ENCODE measurements at places on chromosomes 7 and 10. TPM values are rescaled to one million over a fixed set of nuclear protein-coding genes. Genes with fewer than 3 reads are reported as not detected.

- H3K27me3 ChIP-seq: no peaks in the 10 kb centered on the region
- H3K27ac ChIP-seq: no peak overlapping the region
- H3K36me3 ChIP-seq: no peaks in the 10 kb centered on the region
- no peak for DNase-seq
- H3K4me1 ChIP-seq: no peaks in the 10 kb centered on the region
Observed at GRCh38 chr7:147638566-147638965, 952.0 kb upstream of the C7orf33 start.

GRCh38 chr7:104855861-104856260 is 158.1 kb upstream of the KMT2E start:
- peaks cover 13% of the 10 kb centered on the region for H3K4me1 ChIP-seq
- DNase-seq: no peak
- H3K36me3 ChIP-seq: no peaks in the 10 kb centered on the region
- no peaks in the 10 kb centered on the region for H3K27me3 ChIP-seq
- no peak overlapping the region for H3K27ac ChIP-seq

DNA sequence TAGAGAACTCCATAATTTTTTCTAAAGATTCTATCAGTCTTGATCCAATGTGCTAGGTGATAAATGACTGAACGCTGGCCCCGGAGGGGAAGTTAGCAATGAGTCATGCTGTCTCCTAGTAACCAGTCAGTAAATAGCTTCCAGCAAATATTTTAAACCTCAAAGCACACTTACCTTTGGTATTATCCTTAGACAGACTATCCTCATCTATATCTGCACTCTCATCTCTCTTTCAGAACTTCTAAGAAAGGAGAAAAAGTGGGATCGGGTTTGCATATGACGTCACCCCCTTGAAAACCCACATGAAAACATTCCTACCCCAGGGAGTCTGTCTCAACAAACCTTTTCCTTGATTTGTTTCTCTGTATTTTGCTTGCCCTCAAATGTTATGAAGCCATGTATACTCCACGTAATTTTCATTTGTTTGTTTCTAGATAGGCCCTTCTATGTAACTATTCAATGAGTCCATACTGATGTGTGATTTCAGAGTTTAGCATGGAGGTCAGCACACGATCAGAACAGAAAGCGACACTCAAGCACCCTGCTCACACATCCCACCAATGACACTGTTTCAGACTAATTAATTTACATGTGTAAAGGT is 174.9 kb upstream of the NRP1 start:
- no peaks in the 10 kb centered on the region for H3K27me3 ChIP-seq
- no peak overlapping the region for H3K27ac ChIP-seq
- H3K4me1 ChIP-seq: no peaks in the 10 kb centered on the region

DNA sequence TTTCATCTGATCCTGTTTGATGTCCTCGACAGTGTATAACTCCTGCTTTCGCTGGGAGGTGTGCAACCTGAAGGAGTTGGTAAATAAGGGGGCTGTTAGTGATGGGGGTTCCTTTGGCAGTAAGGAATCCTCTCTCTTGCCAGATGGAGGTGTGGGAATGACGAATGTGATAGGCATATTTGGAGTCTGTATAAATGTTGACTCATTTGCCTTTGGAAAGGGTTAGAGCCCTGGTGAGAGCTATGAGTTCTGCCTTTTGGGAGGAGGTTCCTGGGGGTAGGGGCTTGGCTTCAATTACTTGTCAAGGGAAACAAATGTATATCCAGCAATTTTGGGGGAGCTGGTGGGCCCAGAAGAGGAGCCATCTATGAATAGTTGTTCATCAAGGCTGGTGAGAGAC is 11.4 kb upstream of the CHST3 start:
- peaks cover 3% of the 10 kb centered on the region for H3K36me3 ChIP-seq
- H3K27me3 ChIP-seq: no peaks in the 10 kb centered on the region
- DNase-seq: no peak
- H3K27ac ChIP-seq: no peak overlapping the region
- no peak overlapping the region for H3K4me3 ChIP-seq
- H3K4me1 ChIP-seq: no peaks in the 10 kb centered on the region

DNA sequence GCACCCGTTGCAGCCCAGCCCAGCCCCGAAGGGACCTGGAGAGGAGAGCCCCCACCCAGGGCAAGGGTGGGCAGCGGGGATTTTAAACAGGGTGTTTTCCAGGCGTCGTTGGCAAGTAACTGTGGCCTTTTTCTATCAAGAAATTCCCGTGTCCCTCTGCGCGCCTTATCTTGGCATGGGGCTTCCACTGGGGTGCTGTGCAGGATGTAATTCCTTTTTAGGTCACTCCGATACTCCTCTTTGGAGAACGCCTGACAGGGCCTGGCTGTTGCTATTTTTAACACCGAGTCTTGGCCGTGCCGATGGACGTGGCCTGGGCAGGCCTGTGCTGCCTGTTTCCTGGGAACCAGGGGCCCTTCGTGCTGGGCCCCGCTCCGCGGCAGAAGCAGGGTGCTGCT is 93.8 kb downstream of the INPP5A start:
- H3K4me3 ChIP-seq: no peak overlapping the region
- H3K4me1 ChIP-seq: peaks cover 8% of the 10 kb centered on the region
- no peak overlapping the region for H3K27ac ChIP-seq
- no peaks in the 10 kb centered on the region for H3K36me3 ChIP-seq
- H3K27me3 ChIP-seq: peaks cover 1% of the 10 kb centered on the region

- H3K4me3 ChIP-seq: no peak overlapping the region
- no peaks in the 10 kb centered on the region for H3K27me3 ChIP-seq
- H3K36me3 ChIP-seq: no peaks in the 10 kb centered on the region
- no peak for DNase-seq
Observed at GRCh38 chr7:18936265-18936664, 181.2 kb downstream of the TWIST1 start.

- H3K36me3 ChIP-seq: no peaks in the 10 kb centered on the region
- no peaks in the 10 kb centered on the region for H3K27me3 ChIP-seq
- no peak overlapping the region for H3K4me3 ChIP-seq
- H3K27ac ChIP-seq: no peak overlapping the region
- no peak for DNase-seq
Observed at GRCh38 chr7:153566324-153566723, 485.9 kb upstream of the DPP6 start.

- H3K4me3 ChIP-seq: no peak overlapping the region
- H3K27me3 ChIP-seq: peaks cover 43% of the 10 kb centered on the region
- no peaks in the 10 kb centered on the region for H3K36me3 ChIP-seq
- H3K27ac ChIP-seq: no peak overlapping the region
- no peak for DNase-seq
Observed at GRCh38 chr7:73613954-73614735, 10.2 kb downstream of the MLXIPL start.

GRCh38 chr7:136976504-136977251 is 108.2 kb downstream of the CHRM2 start:
- no peaks in the 10 kb centered on the region for H3K4me1 ChIP-seq
- H3K36me3 ChIP-seq: peaks cover 1% of the 10 kb centered on the region
- no peaks in the 10 kb centered on the region for H3K27me3 ChIP-seq
- no peak for DNase-seq
- no peak overlapping the region for H3K27ac ChIP-seq
- no peak overlapping the region for H3K4me3 ChIP-seq

GRCh38 chr7:49852619-49853462 is 79.4 kb downstream of the VWC2 start:
- H3K4me3 ChIP-seq: no peak overlapping the region
- no peaks in the 10 kb centered on the region for H3K27me3 ChIP-seq
- no peaks in the 10 kb centered on the region for H3K4me1 ChIP-seq
- DNase-seq: no peak
- no peak overlapping the region for H3K27ac ChIP-seq
- no peaks in the 10 kb centered on the region for H3K36me3 ChIP-seq

DNA sequence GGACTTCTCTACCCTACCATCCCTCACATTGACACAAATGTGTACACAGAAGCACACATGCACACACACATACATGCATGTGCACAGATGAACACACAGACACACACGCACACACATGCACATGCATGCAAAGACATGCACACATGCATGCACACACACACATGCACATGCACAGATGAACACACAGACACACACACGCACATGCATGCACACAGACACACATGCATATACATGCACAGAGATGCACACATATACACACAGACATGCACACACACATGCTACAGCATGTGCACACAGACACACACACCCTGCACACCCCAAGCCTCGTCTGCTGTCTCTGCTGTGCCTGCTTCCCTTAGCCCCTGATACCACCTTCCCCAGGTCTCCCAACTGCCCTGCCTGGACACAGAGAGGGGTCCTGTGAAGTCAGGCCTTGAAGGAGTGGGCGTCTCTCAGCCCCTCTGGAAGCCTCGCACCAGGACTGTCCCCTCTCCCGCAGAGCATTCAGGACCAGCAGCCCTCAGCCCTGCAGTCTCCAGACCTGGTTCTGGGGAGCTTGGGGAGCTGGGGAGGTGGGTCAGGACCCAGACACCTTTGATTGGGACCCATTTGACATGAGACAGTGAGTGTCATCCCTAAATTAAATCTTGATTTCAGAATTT is 181.8 kb downstream of the DNAJB6 start:
- H3K27me3 ChIP-seq: peaks cover 3% of the 10 kb centered on the region
- H3K36me3 ChIP-seq: no peaks in the 10 kb centered on the region
- peak; percentile 13 for DNase-seq
- H3K27ac ChIP-seq: no peak overlapping the region

DNA sequence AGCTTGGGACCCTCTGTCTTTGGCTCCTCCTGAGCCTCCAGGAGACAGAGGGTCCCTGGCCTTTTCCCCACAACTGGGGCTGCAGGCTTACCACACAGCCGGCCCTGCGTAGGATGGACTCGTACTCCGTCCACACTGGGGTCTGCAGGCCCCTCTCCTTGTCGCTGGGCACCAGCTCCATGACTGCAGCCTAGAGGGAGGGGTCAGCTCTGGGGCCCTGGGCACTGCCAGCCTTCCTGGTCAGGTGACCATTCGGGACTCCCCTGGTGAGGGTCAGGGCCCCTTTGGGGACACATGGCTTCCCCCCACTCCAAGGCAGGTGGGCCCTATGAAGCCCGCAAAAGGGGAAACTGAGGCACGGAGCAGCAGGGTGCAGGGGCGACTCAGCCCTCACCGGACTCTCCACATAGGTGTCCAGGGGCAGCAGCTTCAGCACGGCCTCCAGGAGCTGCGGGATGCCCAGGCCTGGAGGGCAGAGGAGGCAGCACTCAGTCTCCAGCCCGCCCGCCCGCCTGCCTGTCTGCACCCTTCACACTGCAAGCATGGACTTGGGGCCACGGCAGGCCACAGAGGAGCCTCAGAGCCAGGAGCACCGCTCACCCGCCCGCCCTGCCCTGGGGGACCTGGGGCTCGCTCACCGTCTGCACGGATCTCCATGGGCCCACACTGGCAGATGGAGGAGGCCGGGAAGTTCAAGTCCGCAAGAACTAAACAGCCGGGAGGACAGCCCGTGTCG is 1.1 kb downstream of the FUOM start:
- H3K4me1 ChIP-seq: peaks cover 1% of the 10 kb centered on the region
- no peak for DNase-seq
- no peaks in the 10 kb centered on the region for H3K27me3 ChIP-seq
- peak overlapping the region; percentile 56 for H3K27ac ChIP-seq
- no peaks in the 10 kb centered on the region for H3K36me3 ChIP-seq

DNA sequence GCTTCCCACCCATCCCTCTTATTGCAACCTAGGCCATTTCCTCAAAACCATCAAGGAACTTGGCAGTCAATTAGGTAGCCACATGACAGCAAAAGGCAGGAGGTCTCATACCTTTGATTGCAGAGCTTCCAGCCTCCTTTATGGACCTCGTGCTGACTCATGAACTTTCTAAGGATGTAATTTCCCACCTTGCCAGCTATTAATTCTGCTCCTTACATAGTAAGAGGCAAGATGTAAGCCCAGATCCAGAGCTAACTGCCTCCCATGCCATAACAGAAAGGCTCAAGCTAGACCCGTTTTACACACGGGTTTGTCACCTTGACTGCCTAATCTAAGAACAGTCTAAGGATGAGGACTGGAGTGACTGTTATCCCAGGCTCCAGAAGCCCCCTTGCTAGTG is 565.7 kb downstream of the KCNMA1 start:
- no peaks in the 10 kb centered on the region for H3K36me3 ChIP-seq
- H3K4me1 ChIP-seq: no peaks in the 10 kb centered on the region
- no peak for DNase-seq

GRCh38 chr10:106360870-106361269 is 803.6 kb downstream of the SORCS1 start:
- H3K27me3 ChIP-seq: no peaks in the 10 kb centered on the region
- no peaks in the 10 kb centered on the region for H3K4me1 ChIP-seq
- DNase-seq: no peak
- no peak overlapping the region for H3K4me3 ChIP-seq

DNA sequence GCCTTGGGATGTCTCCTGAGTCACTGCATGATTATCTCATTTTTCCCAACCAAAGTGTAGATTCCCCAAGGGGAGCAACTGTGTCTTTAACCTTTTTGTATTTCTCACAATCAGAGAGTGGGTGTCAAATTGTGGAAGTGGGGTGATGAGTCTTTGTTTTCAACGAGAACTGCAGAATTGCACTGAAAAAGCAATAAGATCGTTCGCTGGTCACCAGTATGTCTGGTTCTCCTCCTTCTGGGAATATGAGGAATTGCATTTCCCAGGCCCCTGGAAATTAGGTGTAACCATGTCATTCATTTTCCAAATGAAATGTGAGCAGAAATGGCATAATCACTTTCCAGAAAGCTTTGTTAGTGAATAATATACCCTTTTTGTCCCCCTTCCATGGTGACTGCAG is 326.9 kb downstream of the GPAM start:
- no peak overlapping the region for H3K27ac ChIP-seq
- H3K4me1 ChIP-seq: no peaks in the 10 kb centered on the region
- H3K4me3 ChIP-seq: no peak overlapping the region
- DNase-seq: no peak

DNA sequence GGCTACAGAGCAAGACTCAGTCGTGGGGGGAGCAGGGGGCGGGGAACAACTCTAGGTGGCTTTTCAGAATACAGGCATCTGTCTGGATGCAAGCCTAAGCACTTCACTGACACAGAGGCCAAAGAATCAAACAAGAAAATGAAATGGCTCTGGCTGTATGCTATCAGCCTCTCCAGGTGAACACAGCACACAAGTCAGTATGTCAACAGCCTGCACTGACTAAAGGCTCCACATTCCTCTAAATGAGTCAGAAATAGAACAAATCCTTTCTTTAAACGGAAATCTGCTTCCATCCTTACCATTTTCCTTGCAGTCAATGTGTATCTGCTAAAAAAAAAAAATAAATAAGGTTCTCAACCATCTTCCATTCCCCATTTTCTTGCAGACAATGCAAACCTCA is 88.3 kb downstream of the ARMH3 start:
- H3K36me3 ChIP-seq: peaks cover 47% of the 10 kb centered on the region
- H3K27ac ChIP-seq: no peak overlapping the region
- no peaks in the 10 kb centered on the region for H3K27me3 ChIP-seq
- DNase-seq: no peak

The NPC1L1 gene
- total RNA-seq: not detected

The POLL gene
- total RNA-seq: 37.7 TPM

The LDB1 gene
- total RNA-seq: 117 TPM

The BTAF1 gene
- total RNA-seq: 62.1 TPM

The CUL1 gene
- 53.1 TPM for total RNA-seq

The BEND7 gene
- total RNA-seq: not detected

The PRPS1L1 gene
- total RNA-seq: not detected

The HSPA12A gene
- 0.06 TPM for total RNA-seq

The LIPM gene
- not detected for total RNA-seq

The LBX1 gene
- total RNA-seq: not detected

The ZC3HAV1L gene
- total RNA-seq: 15.6 TPM

The MRM2 gene
- total RNA-seq: 29.3 TPM

Measured in activated naive CD8-positive, alpha-beta T cell treated with anti-CD3 and anti-CD28 coated beads, Interleukin-2, amount 10 ng/mL, durations not matched to agents 7 days and 5 days (primary cell).